RPMI7951 (cell line): ENCODE measurements at places on chromosomes 13 and 19.
A peak's percentile ranks its signal among the peaks of the same experiment; 100 is the strongest.

DNA sequence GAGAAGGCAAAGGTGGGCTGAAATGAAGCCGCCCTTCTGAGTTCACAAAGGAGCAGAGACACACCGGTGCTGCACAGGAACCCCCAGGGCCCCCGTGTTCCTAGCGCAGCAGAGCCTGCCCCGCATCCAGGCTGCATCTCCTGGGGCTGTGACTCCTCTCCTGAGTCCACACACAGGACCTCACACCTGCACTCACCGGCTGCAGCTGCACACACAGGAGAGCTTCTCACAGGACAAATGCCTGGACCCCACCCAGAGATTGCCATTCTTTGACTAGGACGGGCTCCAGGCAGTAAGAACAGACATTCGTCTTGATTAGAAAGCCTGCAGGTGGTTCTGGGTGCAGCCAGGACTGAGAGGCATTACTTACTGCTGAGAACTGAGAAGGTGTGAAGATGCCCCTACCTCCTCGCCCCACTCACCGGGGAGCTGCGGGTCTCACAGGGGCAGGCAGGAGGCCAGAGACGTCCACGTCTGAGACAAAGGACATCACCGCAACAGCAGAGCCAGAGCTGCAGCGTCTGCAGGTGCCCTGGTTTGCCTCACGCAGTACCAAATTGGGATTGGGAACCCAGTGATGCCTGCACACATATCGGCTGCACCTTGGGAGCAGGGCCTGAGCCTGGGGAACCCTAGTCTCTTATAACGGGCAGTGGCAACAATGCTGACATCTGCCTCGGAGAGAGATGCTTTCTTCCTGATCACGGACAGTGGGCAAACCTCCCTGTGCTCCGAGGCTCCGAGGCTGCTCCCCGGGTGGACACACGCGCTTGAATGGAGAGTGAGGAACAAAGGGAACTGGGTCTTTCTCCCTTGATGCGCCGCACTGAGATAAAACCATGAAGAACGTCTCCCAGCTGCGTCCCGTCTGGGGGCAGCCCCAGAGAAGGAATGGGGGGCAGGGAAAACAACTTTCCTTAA, 50.4 kb downstream of the RASA3 start:
- no peak for DNase-seq

DNA sequence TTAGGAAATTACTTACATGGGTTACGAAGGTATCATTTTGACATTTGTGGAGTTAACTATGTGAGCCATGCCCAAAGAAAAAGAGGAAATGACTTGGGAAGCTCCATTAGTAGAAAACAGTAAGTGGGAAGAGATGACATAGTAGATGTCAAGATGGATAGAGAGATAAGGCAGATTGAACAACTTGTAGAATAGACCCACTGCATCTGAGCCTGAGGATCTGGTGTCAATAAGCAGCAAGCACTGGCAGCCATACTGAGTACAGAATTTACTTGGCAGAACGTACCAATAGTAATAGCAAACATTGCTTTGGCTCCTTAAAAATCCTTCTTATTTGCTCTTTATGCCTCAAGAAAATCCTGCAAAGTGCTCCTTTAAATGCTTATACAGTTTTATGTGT, 203.8 kb downstream of the GPC6 start:
- DNase-seq, result no peak

DNA sequence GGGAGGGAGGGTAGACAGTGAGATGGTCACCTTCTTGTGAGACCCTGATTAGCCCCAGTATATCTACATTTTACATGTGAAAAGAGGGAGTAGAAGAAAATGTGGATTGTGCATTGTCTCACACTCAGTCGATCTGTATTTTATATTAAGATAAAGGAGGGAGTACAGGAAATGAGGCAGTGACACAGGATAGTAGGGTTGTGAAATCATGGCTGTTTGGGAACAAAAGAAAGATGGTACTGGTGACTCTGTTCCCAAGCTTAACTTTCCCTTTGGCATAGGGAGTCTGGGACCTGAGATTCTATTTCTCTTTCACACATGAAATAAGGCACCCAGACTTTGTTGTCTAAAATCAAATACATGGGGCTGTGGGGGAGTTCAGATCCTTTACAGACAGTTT, 194.7 kb downstream of the ABCC4 start:
- DNase-seq, result no peak

GRCh38 chr19:32345261-32346207, at the start of gene ZNF507:
Gene ZNF507 (plus strand): TSS chr19:32345610. CDS start chr19:32352831, 7,221 bp downstream.
- DNase-seq, result peak; percentile 79

GRCh38 chr13:102700088-102701031, 5.5 kb upstream of the METTL21C start:
- DNase-seq, result no peak
